Activated naive CD8-positive, alpha-beta T cell treated with anti-CD3 and anti-CD28 coated beads, Interleukin-2, amount 10 ng/mL, durations not matched to agents 7 days and 5 days (primary cell): ENCODE measurements at places on chromosomes 12 and 14.

DNA sequence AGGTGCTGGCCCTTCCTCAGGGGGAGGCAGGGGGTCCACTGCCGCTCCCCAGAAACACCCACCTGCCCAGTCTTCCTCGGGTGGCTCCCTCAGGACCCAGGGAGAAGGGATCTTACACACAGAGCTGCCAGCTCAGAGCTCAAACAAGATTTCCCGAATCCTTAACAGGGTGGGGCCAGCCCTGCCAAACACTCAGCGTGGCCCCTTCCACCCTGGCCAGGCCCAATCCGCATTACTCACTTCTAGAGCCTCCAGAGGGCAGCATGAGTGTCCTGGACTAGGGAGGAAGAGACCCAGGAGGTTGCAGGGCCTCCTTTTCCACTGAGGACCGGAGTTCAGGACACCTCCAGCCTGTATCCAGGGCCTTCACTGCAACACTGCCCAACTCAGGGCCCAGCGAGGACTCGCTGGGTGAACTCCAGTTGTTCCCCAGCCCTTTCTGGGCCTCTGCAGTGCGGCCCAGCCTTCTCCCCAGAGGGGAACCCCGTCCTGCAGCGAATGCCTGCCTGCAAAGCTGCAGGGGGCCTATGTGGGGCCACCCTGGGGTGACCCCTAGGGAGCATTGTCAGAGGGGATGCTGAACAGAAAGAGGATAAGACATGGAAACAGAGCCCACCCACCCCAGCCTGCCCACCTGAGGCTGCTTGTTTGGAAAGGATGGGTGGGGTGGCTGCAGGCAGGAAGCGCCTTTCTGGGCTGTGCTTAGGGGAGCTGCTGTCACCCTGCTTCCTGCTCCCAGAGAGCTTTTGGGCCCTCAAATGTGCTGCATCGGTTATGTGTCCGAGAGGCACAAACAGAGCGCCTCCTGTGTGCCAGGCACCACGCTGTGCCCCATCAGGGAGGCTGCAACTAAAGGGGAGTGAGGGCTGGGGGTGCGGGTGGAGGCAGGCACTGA is 43.8 kb downstream of the CCNK start:
- H3K27ac ChIP-seq: peak overlapping the region; percentile 94
- DNase-seq: peak; percentile 56
- no peaks in the 10 kb centered on the region for H3K27me3 ChIP-seq
- H3K36me3 ChIP-seq: no peaks in the 10 kb centered on the region
- H3K4me1 ChIP-seq: peaks cover 5% of the 10 kb centered on the region

GRCh38 chr12:46452061-46452615 is 79.6 kb upstream of the SLC38A2 start:
- H3K4me3 ChIP-seq: no peak overlapping the region
- H3K4me1 ChIP-seq: peaks cover 37% of the 10 kb centered on the region
- H3K27me3 ChIP-seq: no peaks in the 10 kb centered on the region
- H3K27ac ChIP-seq: no peak overlapping the region
- peaks cover 24% of the 10 kb centered on the region for H3K36me3 ChIP-seq

DNA sequence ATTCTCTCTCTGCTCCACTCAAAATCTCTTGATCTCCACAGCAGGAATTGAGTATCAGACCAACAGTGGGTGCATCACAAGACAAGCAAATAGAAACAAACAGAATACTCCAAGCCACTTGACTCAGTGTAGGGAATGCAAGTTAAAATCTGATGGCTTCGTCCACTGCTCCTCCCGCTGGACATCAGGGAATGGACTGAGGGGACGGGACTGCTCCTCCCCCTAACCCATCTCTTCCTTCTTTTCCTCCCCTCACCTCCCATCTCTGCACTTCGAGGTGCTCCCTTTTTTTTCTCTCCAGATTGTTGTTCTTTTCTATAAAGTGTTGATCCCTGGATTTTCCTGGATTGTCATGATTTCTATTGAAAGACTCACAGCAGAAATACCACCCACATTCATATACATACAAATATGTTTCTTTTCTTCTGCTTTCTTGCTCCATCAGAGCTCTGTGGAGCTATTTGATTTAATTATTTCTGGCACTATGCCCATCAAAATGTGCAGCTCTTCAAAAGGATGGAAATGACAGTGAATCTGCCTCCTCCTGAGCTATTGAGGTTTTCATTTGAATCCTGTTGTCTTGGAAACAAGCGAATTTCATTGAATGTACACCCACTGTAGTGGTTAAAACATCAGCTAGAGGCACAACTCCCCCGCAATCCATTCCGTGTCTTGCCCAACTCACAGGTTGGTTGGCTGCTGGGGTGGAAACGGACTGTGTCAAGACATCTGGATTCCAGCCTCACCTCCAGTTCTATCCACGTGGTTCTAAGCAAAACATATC is 199.7 kb downstream of the SPTSSA start:
- DNase-seq: no peak
- no peak overlapping the region for H3K27ac ChIP-seq
- peaks cover 12% of the 10 kb centered on the region for H3K27me3 ChIP-seq
- H3K4me1 ChIP-seq: no peaks in the 10 kb centered on the region

- H3K36me3 ChIP-seq: no peaks in the 10 kb centered on the region
- no peak overlapping the region for H3K4me3 ChIP-seq
- H3K27me3 ChIP-seq: no peaks in the 10 kb centered on the region
- DNase-seq: no peak
- no peaks in the 10 kb centered on the region for H3K4me1 ChIP-seq
Observed at GRCh38 chr12:48356041-48356768, 5.5 kb upstream of the ZNF641 start.

DNA sequence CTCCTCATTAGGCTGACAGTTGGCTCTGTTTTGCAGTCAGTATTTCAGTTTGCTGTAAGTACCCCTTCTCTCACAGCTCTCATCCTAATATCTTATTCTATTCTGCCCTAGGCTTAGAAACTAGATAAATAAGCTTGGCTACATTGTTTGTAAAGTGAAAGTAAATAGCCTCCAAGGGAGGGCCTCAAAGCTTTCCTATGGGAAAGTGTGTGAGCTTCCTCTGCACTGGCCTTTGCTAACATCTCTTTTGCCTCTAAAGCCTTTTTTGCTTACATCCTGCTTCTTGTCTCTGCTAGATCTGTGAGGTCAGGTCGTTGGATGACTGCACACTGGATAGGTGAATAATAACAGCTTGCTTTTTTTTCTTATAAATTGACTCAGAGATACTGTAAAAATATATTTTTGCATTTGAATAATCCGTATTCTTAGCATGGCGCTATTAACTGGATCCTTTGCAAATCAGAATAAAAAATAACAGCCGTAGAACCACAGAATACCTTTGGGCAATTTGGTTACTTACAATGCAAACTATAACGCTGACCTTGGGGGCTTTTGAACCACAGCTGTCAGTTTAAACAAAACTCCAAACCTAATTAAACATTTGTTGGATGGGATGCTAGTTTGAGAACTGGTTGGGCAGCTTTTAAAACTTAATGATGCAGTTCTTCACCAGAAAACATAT is 55.1 kb downstream of the TTC6 start:
- no peak overlapping the region for H3K4me3 ChIP-seq
- H3K27me3 ChIP-seq: no peaks in the 10 kb centered on the region
- no peak overlapping the region for H3K27ac ChIP-seq
- DNase-seq: no peak

- peaks cover 39% of the 10 kb centered on the region for H3K4me1 ChIP-seq
- peak overlapping the region; percentile 28 for H3K4me3 ChIP-seq
- peaks cover 37% of the 10 kb centered on the region for H3K36me3 ChIP-seq
- H3K27me3 ChIP-seq: no peaks in the 10 kb centered on the region
- no peak for DNase-seq
Observed at GRCh38 chr12:57069523-57069922, 9.1 kb downstream of the NEMP1 start.

- DNase-seq: no peak
- no peaks in the 10 kb centered on the region for H3K27me3 ChIP-seq
- H3K4me3 ChIP-seq: no peak overlapping the region
- H3K4me1 ChIP-seq: no peaks in the 10 kb centered on the region
- H3K27ac ChIP-seq: no peak overlapping the region
Observed at GRCh38 chr14:43983721-43984120, 523.4 kb downstream of the FSCB start.

DNA sequence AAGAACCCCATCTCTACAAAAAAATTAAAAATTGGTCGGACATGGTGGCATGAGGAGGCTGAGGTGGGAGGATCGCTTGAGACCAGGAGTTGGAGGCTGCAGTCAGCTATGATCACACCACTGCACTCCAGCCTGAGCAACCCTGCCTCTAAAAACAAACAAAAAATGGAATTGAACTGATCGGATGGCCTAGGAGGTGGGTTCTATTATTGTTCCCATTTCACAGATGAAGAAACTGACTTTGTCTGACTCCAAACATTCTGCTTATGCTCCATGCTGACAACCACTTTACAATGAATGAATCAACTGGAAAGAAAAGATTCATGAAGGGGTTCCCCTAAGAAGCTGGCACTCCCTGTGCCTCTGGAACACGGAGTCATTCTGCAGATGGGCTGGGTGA is 47.3 kb downstream of the TRPV4 start:
- H3K4me1 ChIP-seq: no peaks in the 10 kb centered on the region
- H3K36me3 ChIP-seq: no peaks in the 10 kb centered on the region
- no peaks in the 10 kb centered on the region for H3K27me3 ChIP-seq
- no peak for DNase-seq

- H3K27me3 ChIP-seq: peaks cover 19% of the 10 kb centered on the region
- no peak overlapping the region for H3K4me3 ChIP-seq
- no peaks in the 10 kb centered on the region for H3K36me3 ChIP-seq
- H3K4me1 ChIP-seq: no peaks in the 10 kb centered on the region
- DNase-seq: no peak
Observed at GRCh38 chr14:72098210-72098609, 166.0 kb downstream of the RGS6 start.

GRCh38 chr14:29868000-29868399 is 59.6 kb downstream of the PRKD1 start:
- no peak overlapping the region for H3K4me3 ChIP-seq
- DNase-seq: no peak
- no peaks in the 10 kb centered on the region for H3K27me3 ChIP-seq
- H3K36me3 ChIP-seq: no peaks in the 10 kb centered on the region

DNA sequence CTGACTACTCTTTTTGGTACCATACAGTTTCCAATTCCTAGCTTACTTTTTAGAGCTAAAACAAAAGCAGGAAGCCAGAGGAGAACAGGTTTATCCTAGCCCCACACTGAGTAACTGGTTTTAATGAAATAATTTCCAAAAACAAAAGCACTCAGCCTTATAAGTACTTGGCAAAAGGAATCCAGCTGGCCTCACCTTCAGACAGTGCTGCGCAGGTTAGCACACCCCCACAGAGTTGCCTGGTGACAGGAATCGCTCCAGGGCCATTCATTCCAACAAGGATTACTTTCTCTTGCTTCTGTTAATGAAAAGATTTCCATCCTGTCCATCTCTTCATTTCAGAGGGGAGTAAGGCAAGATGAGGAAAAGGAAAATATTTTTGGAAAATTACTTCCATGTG is 84.6 kb downstream of the SCFD1 start:
- no peak overlapping the region for H3K4me3 ChIP-seq
- H3K36me3 ChIP-seq: peaks cover 1% of the 10 kb centered on the region
- H3K27ac ChIP-seq: no peak overlapping the region

GRCh38 chr14:22614240-22614799 is 16.2 kb downstream of the ABHD4 start:
- no peak overlapping the region for H3K4me3 ChIP-seq
- H3K27ac ChIP-seq: no peak overlapping the region
- peaks cover 12% of the 10 kb centered on the region for H3K36me3 ChIP-seq
- H3K4me1 ChIP-seq: no peaks in the 10 kb centered on the region
- no peak for DNase-seq

DNA sequence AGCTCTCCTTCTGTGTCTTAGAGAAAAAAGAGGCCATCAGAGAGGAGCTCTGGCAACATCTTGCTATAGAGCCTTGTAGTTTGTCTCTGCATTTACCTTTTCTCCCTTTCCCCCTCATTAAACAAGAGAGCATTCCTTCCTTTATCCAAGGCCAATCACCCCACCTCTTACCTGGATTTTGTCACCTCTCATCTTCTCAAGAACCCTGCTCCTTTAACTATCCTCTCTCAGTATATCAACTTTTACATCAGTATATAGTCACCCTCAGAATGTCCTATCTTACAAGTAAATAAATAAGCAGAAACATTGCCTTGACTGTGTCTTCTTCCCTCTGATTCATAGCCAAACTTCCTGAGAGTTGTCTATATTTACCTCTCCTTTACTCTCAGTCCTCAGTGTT is 105.0 kb upstream of the SLC38A2 start:
- no peak overlapping the region for H3K27ac ChIP-seq
- H3K4me1 ChIP-seq: peaks cover 8% of the 10 kb centered on the region
- H3K27me3 ChIP-seq: no peaks in the 10 kb centered on the region
- H3K36me3 ChIP-seq: peaks cover 49% of the 10 kb centered on the region
- DNase-seq: no peak

DNA sequence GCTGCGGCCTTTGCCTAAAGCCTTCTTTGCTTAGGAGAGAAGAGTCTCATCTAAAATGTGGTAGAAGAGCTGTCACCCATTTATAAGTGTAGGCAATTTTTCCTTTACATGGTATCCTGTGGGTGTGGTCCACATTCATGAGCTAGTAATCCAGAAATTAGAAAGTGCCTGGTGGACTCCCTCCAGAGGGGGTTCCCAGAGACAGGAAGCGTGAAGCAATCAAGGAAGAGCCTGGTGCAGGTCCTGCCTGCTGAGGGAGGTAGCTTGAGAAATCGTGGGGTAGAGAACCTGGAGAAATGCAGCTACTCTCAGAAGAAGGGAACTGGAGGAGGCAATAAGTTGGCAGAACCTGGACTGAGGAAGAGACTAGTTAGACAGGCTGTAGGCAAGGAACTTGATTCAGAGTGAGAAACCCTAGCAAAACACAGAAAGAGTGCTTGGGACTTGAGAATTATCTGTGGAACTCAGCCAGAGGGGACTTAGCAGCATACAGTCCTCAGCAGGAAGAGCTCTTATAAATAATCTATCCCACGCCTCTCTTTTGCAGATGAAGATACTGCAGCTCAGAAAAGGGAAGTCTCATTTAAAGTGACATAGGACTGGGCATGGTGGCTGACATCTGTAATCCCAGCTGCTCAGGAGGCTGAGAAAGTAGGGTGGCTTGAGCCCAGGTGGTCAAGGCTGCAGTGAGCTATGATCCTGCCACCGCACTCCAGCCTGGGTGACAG is 182.4 kb upstream of the CCND2 start:
- H3K36me3 ChIP-seq: no peaks in the 10 kb centered on the region
- H3K4me1 ChIP-seq: peaks cover 3% of the 10 kb centered on the region
- peaks cover 18% of the 10 kb centered on the region for H3K27me3 ChIP-seq

DNA sequence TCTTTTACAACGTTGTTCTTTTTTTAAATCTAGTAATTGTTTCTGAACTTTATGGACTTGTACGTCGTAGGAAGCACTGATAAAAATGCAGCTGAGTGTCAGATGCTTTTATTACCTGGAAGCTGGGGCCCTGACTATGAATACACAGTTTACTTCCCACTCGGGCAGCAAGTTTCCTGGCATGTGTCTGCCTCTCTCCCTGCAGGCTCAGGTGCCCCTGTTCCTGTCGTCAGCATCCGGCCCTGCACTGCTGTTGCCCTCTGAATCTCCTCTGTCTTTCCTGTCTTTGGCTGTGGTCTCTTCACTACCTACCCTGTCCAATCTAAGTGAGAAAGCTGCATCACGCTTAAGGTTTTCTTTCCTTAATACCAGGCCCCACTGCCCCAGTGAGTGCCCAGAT is 75.8 kb downstream of the PELI2 start:
- H3K27me3 ChIP-seq: peaks cover 3% of the 10 kb centered on the region
- peaks cover 22% of the 10 kb centered on the region for H3K4me1 ChIP-seq
- no peak overlapping the region for H3K4me3 ChIP-seq
- no peak for DNase-seq
- H3K36me3 ChIP-seq: peaks cover 3% of the 10 kb centered on the region
- no peak overlapping the region for H3K27ac ChIP-seq

GRCh38 chr14:94880876-94881275 is 111.0 kb upstream of the GSC start:
- peaks cover 3% of the 10 kb centered on the region for H3K27me3 ChIP-seq
- DNase-seq: no peak
- H3K36me3 ChIP-seq: no peaks in the 10 kb centered on the region
